Activated CD8-positive, alpha-beta T cell treated with anti-CD3 and anti-CD28 coated beads, Interleukin-2, amount 10 ng/mL, durations not matched to agents 7 days and 5 days (primary cell): ENCODE measurements at places on chromosomes 11 and 22. TPM values are rescaled to one million over a fixed set of nuclear protein-coding genes. Genes with fewer than 3 reads are reported as not detected.

OR52E8 gene
- total RNA-seq: not detected

APBB1 gene
- 52.4 TPM for total RNA-seq

MYBPC3 gene
- not detected for total RNA-seq

LRRC74B gene
- not detected for total RNA-seq

GRCh38 chr11:68528630-68529029 lies 68.1 kb downstream of the PPP6R3 start:
- peak; percentile 51 for DNase-seq

GRCh38 chr11:70496591-70497535 lies 98.5 kb downstream of the CTTN start:
- DNase-seq: no peak

GRCh38 chr11:9574622-9575259 lies 1.3 kb downstream of the WEE1 start:
- peak; percentile 39 for DNase-seq

GRCh38 chr11:118843565-118843964 lies 40.1 kb upstream of the CXCR5 start:
- DNase-seq: no peak

- DNase-seq: no peak
These were observed 105.0 kb upstream of the RAG2 start for GRCh38 chr11:36703055-36703404.

DNA sequence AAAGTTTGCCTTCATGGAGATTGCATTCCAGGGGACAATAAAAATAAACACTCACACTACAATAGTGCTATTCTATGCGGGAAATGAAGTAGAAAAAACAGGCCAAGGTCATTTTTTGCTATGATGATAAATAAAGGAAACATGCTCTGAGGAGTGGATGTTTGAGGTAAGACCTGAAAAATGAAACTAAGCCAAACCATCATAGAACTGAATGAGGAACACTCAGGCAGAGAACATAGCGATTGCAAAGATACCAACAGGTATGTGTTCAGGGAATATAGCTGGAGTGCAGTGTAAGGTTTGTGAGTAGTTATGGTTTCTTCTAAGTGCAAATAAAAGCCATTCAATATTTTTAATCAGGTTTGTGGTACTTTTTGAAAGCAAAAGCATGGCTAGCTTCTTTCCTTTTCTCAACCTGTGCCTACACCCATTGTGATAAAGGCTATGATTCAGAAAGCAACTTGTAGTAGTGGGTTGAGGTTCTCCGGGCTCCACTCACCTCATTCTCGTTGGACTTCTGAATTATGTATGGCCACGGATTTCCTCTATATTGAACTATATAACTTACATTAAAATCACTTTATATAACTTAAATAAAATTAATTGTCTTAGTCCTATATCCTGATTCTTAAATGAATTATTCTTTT lies 278.2 kb upstream of the CHORDC1 start:
- DNase-seq: no peak

DNA sequence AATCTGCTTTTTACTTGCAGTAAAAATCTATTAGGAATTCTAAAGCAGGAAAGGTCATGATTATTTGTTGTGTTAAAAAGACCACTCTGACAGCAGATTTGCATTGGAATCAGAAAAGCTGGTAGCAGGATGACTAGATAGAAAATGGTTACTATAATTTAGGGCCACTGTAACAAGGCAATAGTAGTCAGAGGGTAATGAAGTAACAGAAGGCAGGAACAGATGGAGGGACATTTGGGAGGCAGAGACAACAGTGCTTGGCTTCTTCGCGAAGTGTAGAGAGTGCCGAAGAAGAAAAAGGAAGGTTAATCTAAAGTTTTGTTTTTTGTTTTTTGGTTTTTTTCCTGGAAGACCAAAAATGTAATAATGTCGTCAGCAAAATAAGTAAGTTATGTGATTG lies 129.8 kb upstream of the SLC5A12 start:
- no peak for DNase-seq

GRCh38 chr11:91790346-91791170 lies 434.1 kb upstream of the FAT3 start:
- DNase-seq: no peak
